ENCODE measurements at places on chromosomes 11 and 22. TPM values are rescaled to one million over a fixed set of nuclear protein-coding genes. Genes with fewer than 3 reads are reported as not detected.

STK33 gene
- 50.8 TPM for total RNA-seq

ZNF280B gene
- 1.7 TPM for total RNA-seq

CYTH4 gene
- 11.9 TPM for total RNA-seq

CTSF gene
- total RNA-seq, result 52.6 TPM

GLYATL1 gene
- 0.23 TPM for total RNA-seq

TSSK2 gene
- total RNA-seq, result not detected

DEFB131B gene
- total RNA-seq, result not detected

SAA2 gene
- not detected for total RNA-seq
